Activated CD4-positive, alpha-beta T cell treated with anti-CD3 and anti-CD28 coated beads, Interleukin-2, Interleukin-4, amounts not matched to agents 100 ng/mL and 50 ng/mL, durations not matched to agents 16 hours and 8 hours (primary cell): ENCODE measurements at places on chromosomes 4 and X.

DNA sequence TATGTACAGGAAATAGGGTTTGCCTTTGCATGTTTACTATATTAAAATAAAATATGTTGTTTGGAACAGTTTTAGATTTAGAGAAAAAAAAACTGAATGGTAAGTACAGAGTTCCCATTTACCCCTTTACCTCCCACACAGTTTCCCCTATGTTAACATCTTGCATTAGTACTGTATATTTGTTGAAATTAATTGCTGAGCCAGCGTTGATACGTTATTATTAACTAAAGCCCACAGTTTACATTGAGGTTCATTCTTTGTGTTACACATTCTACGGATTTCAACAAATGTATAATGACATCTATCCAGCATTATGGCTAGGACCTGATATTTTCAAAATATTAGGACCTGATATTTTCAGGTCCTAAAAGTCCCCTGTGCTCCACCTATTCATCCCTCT, 70.7 kb downstream of the PPP3CA start:
- no peak for DNase-seq

- no peak for DNase-seq
These were observed 61.7 kb upstream of the HAND2 start for GRCh38 chr4:173591760-173592159.

DNA sequence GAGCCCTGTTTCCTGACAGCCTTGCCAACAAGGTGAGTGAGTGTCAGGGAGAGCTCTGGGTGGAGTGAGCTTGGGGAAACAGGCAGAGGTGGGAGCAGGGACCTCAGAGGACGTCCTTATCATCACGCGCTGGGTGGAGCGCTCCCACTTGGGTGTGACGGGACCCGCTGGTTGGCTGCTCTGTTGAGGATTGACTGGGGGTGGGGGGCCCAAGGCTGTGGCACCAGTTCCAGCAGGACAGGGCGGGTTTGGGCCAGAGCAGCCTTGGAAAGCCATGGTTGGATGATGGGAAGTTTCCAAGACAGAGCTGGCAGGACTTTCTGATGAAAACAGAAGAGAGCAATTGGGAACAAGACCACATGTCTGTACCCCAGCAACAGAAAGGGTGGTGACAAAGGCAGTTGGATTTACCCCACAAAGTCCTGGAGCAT, 3.0 kb upstream of the PCGF3 start:
- DNase-seq = no peak

DNA sequence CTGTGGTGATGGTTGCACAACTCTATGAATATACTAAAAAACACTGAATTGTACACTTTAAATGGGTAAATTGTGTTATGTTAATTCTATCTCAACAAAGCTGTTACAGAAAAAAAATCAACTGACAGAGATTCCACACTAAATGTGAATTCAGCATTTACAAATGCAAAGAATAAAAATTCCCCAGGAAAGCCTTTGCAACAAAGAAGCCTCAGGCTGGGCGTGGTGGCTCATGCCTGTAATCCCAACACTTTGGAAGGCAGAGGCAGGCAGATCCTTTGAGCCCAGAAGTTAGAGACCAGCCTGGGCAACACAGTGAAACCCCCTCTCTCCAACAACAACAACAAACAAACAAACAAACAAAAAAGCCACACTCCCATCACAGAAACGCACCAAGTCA, 8.9 kb downstream of the BCLAF3 start:
- DNase-seq = no peak

- no peak for DNase-seq
These were observed 128.2 kb downstream of the SLC7A11 start for GRCh38 chr4:138113819-138114400.

DNA sequence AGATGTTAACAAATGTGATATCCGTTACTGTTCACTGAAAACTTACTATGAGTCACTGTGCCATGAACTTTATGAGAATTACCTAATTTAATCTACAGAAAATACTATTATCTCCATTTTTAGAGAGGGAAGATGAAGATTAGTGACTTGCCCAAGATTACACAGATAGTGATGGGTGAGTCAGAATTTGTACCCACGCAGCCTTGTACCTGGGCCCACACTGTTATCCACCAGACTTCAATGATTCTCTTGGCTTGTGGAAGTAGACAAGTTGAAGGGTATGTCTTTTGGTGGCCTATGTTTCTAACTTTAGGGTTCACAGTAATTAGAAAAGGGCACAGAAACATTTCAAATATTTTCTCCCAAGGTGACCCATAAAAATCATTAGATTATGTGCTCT, 472.5 kb upstream of the NR3C2 start:
- DNase-seq = no peak

DNA sequence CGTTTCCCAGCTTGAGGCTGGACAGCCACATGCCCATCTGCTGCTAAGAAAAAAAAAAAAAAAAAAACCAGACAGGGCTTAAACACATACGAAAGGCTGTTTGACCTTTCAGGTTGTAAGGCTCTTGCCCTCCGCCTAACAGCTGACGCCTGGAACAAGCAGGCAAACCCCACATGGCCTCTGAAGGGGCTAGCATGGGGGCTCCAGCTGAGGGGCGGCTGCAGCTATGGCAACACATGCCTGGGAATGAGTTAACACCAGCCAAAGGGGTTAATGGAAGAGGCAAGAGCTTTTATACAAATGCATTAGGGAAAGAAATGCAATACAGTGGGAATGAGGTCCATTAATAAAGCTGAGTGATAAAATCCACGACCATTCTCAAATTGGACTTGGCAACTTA, 183.6 kb downstream of the ENOX2 start:
- DNase-seq = no peak
